ENCODE measurements at places on chromosomes 6 and 20.

DNA sequence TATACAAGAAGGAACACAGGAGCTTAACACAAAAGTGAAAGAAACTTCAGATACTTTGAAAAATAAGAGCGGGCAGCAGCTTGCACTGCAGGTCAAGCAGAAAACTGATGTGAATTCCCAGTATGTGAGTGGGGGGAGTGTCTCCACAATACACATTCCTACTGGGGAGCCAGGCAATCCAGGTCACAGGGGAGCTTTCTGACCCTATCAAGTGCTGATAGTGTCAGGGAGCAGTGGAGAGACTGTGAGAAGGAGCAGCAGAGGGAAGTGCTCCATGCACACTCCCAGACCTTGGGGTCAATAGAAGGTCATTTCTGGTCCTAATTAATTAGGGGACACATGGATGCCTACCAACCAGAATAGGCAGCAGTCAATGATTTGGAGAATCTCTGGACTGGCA is 59.4 kb downstream of the PDSS2 start:
- no peak for DNase-seq

GRCh38 chr6:57207141-57207540 is 15.0 kb downstream of the RAB23 start:
- no peak for DNase-seq

GRCh38 chr20:2658414-2659354 is 5.3 kb downstream of the IDH3B start:
- DNase-seq, result no peak

- no peak for DNase-seq
Observed at GRCh38 chr20:8352486-8352885, 220.4 kb downstream of the PLCB1 start.

DNA sequence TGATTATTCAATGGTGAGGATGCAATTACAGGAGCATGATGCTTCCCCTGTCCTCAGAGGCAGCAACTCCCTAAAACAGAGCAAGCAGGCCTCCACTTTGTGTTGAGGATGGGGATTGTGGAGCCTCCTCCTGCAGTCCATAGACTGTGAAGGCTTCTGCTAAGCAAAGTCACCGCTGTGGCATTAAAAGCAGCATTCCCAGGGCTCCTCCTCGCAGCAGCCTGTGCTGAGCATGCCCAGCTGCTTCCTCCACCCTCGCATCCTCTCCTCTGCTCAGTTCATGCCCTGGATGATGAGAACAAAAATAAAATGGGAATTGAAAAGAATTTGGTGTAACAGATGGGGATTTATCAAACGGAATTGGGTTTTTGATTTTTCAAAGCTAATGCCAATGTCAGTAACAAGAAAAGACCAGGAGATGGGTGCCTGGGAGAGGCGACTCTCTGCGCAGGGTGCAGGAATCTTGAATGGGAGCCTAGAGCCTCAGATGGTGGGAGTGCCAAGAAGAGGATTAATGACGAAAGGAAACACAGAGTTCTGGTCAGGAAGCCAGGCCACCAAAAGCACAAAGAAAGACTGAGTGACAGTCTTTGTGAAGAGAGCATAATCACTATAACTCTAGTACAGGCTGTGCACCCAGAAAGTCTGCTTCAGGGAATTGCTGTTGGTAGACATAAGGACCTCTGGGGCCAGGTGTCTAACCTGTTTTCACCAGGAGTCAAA is 347.6 kb downstream of the TPBG start:
- DNase-seq, result no peak
